ENCODE measurements at places on chromosomes 1 and 21. TPM values are rescaled to one million over a fixed set of nuclear protein-coding genes. Genes with fewer than 3 reads are reported as not detected.
A peak's percentile ranks its signal among the peaks of the same experiment; 100 is the strongest.

RIPPLY3 gene
- total RNA-seq, result not detected

ZNF436 gene
- 7.7 TPM for total RNA-seq

DTL gene
- total RNA-seq, result 0.16 TPM

FAM163A gene
- 0.15 TPM for total RNA-seq

PRAMEF2 gene
- not detected for total RNA-seq

PTPRC gene
- total RNA-seq, result 3.9 TPM

- H3K4me3 ChIP-seq, result peak overlapping the region; percentile 92
- no peaks in the 10 kb centered on the region for H3K27me3 ChIP-seq
- DNase-seq, result no peak
- H3K36me3 ChIP-seq, result peaks cover 2% of the 10 kb centered on the region
- H3K27ac ChIP-seq, result no peak overlapping the region
- H3K4me1 ChIP-seq, result peaks cover 30% of the 10 kb centered on the region
Observed at GRCh38 chr1:20660363-20660762, 806 bp downstream of the DDOST start.

DNA sequence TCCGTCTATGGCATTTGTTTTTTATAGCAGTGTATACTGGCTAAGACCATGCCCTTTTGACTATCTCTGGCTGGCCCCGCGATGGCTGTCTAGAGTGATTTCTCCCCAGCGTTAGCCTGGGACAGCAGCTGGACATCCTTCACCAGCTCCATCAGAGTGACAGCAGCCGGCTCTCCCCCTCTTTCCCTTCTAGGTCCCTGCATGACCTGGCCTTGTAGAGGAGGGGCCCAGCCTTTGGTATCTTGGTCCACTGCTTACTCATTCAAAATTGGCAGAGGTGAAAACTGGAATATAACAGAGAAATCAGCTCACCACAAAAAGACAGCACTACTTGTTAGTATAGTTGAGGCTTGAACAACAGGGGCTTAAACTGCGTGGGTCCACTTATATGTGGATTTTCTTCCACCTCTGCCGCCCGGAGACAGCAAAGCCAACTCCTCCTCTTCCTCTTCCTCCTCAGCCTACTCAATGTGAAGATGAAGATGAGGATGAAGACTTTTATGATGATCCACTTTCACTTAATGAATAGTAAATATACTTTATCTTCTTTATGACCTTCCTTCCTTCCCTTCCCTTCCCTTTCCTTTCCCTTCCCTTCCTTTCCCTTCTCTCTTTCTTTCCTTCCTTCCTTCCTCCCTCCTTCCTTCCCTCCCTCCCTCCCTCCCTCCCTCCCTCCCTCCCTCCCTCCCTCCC lies 29.4 kb upstream of the B3GALNT2 start:
- H3K36me3 ChIP-seq, result no peaks in the 10 kb centered on the region
- no peaks in the 10 kb centered on the region for H3K27me3 ChIP-seq
- H3K4me1 ChIP-seq, result no peaks in the 10 kb centered on the region
- no peak for DNase-seq
- H3K4me3 ChIP-seq, result no peak overlapping the region

DNA sequence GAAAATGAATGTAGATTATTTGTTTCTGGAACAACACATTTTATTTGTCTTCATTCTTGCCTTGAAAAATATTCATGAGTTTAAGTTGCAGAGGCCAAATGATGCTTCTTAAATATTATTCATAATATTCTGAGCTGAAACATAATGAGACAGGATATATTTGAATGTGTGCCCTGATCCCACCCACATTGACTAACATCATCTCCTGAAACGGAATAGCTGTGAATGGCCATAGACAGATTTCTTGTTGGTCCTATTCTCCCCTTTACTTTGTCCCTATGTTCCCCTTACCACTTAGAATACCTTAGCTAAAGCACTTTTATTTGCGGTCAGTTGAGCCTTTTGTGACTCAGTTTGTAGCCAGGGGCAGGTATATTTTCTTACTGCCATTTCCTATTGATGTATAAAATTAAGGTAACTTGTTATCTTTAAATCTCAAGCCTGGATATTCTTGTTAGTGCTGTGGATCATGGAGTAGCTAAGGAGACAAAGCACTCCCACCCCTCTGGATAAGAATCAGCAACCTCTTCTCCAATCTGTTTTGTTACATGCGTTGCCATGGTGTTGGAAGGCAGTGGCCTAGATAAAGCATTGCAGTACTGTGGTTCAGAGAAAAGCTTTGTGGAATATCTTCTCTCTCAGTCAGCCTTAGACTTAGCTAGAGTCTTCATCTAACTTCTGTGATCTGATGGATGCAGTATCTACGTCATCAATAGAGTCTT lies 478.5 kb upstream of the DEPDC1 start:
- H3K4me1 ChIP-seq, result no peaks in the 10 kb centered on the region
- H3K4me3 ChIP-seq, result no peak overlapping the region
- DNase-seq, result no peak
- no peaks in the 10 kb centered on the region for H3K36me3 ChIP-seq
- no peak overlapping the region for H3K27ac ChIP-seq
- H3K27me3 ChIP-seq, result no peaks in the 10 kb centered on the region

GRCh38 chr1:194848846-194849245 lies 1662.4 kb upstream of the B3GALT2 start:
- H3K27ac ChIP-seq, result no peak overlapping the region
- H3K36me3 ChIP-seq, result no peaks in the 10 kb centered on the region
- H3K4me1 ChIP-seq, result no peaks in the 10 kb centered on the region
- no peak for DNase-seq
- no peaks in the 10 kb centered on the region for H3K27me3 ChIP-seq
- H3K4me3 ChIP-seq, result no peak overlapping the region

- no peaks in the 10 kb centered on the region for H3K27me3 ChIP-seq
- peaks cover 16% of the 10 kb centered on the region for H3K36me3 ChIP-seq
- no peak overlapping the region for H3K27ac ChIP-seq
- H3K4me3 ChIP-seq, result no peak overlapping the region
- no peak for DNase-seq
Observed at GRCh38 chr1:39317111-39317510, 112.6 kb downstream of the MACF1 start.

GRCh38 chr21:44455524-44456213 lies 359 bp downstream of the LRRC3 start:
- no peaks in the 10 kb centered on the region for H3K36me3 ChIP-seq
- no peak overlapping the region for H3K27ac ChIP-seq
- no peak for DNase-seq
- peaks cover 10% of the 10 kb centered on the region for H3K27me3 ChIP-seq
- peak overlapping the region; percentile 63 for H3K4me3 ChIP-seq
- no peaks in the 10 kb centered on the region for H3K4me1 ChIP-seq

DNA sequence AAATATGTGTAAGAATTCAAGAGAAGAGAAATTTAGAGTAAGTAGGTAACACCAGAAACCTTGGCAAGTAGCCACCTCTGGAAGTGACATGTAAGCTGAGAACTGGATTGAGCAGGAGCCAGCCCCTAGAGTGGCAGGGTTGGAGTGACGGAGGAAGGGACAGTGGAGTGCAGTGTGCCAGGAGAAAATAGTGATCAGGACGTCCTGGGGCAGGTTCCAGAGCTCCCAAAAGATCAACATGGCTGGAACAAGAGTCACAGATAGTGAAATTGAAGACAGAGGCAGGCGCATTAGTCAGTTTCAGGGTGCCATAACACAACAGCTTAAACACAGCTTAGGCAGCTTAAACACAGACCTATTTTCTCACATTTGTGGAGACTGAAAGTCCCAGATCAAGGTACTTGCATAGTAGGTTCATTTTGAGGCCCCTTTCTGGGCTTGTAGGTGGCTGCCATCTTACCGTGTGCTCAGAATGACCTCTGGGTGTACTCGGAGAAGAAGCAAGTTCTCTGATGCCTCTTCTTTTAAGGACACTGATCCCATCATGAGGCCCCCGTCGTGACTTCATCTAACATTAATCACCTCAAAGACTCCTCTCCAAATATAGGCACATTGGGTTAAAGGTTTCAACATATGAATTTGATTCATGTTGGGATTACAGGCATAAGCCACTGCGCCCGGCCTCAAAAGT lies 37.2 kb downstream of the GNPAT start:
- H3K27ac ChIP-seq, result peak overlapping the region; percentile 78
- H3K4me1 ChIP-seq, result peaks cover 15% of the 10 kb centered on the region
- DNase-seq, result peak; percentile 61
- H3K36me3 ChIP-seq, result peaks cover 44% of the 10 kb centered on the region

- H3K36me3 ChIP-seq, result no peaks in the 10 kb centered on the region
- no peak for DNase-seq
- no peaks in the 10 kb centered on the region for H3K4me1 ChIP-seq
- H3K27me3 ChIP-seq, result no peaks in the 10 kb centered on the region
- H3K4me3 ChIP-seq, result no peak overlapping the region
Observed at GRCh38 chr1:217527151-217527550, 103.7 kb downstream of the GPATCH2 start.

GRCh38 chr1:224639426-224639975 lies 23.4 kb downstream of the CNIH3 start:
- no peak overlapping the region for H3K27ac ChIP-seq
- H3K4me3 ChIP-seq, result no peak overlapping the region
- DNase-seq, result no peak
- no peaks in the 10 kb centered on the region for H3K27me3 ChIP-seq
- no peaks in the 10 kb centered on the region for H3K36me3 ChIP-seq

Measured in psoas muscle (tissue), 8 donors.